ENCODE measurements at places on chromosomes 16 and 17.

DNA sequence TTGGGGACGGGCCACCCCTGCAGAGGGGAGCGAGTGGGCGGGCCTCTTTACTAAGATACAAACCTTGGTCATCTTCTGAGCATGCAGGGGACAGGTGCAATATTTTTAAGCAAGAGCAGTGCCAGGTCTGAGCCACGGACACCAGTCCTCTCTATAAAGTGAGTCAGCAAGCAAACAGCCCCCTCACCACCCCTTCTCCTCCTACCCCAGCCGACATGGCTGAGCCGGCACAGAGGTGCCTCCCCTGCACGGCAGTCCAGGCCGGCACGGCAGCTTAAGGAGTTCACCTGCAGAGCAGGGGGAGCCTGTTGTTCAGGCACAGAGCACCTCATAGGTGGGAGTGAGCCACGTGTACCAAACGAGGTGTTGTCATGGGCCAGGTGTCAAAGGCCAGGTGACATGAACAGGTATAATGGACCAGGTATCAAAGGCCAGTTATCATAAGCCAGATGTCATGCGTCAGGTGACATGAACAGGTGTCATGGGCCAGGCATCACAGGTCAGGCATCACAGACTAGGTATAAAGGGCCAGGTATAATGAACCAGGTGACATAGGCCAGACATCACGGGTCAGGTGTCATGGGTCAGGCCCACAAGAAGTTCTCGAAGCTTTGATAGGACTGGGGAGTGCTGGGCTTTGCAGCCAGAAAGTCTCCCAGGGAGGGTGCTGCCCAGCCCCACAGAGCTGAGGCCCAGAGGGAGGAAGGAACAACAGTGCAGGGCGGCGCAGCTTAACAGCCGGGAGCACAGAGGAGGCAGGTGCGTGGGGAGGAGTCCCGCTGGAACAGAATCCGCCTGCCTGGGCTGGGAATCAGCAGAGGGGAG, 42.6 kb upstream of the ZNF469 start:
- no peak overlapping the region for H3K27ac ChIP-seq
- no peak for DNase-seq
- no peak overlapping the region for H3K4me3 ChIP-seq
- H3K27me3 ChIP-seq, result peaks cover 34% of the 10 kb centered on the region
- H3K4me1 ChIP-seq, result no peaks in the 10 kb centered on the region

- peaks cover 85% of the 10 kb centered on the region for H3K36me3 ChIP-seq
- H3K27me3 ChIP-seq, result no peaks in the 10 kb centered on the region
- no peak for DNase-seq
- H3K4me3 ChIP-seq, result no peak overlapping the region
- no peak overlapping the region for H3K27ac ChIP-seq
These were observed 161.3 kb downstream of the AATF start for GRCh38 chr17:37109731-37110710.

GRCh38 chr17:8155996-8156245, 3.7 kb upstream of the PER1 start:
- H3K4me1 ChIP-seq, result peaks cover 68% of the 10 kb centered on the region
- H3K4me3 ChIP-seq, result peak overlapping the region; percentile 58
- H3K27ac ChIP-seq, result peak overlapping the region; percentile 64

GRCh38 chr16:85526185-85526974, 86.7 kb upstream of the GSE1 start:
- H3K4me1 ChIP-seq, result peaks cover 99% of the 10 kb centered on the region
- 0 out of 2 replicates have a peak overlapping the region, but pooled peaks have one; percentile 9 for H3K4me3 ChIP-seq
- no peaks in the 10 kb centered on the region for H3K27me3 ChIP-seq
- no peaks in the 10 kb centered on the region for H3K36me3 ChIP-seq
- peak overlapping the region; percentile 93 for H3K27ac ChIP-seq
- DNase-seq, result peak; percentile 53

DNA sequence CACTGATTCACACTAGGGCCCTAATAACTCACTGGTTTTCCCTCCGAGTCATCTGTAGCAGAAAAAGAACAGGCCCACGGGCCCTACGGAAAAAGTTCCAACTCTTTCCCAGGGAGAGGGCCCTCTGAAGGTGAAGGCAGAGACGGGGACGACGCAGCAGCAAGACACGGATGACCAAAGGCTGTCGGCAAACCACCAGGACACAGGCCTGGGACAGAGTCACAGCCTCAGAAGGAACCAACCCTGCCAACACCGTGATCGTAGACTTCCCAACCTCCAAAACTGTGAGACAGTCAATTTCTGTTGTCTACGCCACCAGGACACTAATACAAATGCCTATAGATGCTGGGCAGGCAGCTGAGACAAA, 5.2 kb upstream of the SPHK1 start:
- no peaks in the 10 kb centered on the region for H3K36me3 ChIP-seq
- no peak for DNase-seq
- no peaks in the 10 kb centered on the region for H3K27me3 ChIP-seq
- no peak overlapping the region for H3K4me3 ChIP-seq
